ENCODE measurements at places on chromosomes 1 and 21. TPM values are rescaled to one million over a fixed set of nuclear protein-coding genes. Genes with fewer than 3 reads are reported as not detected.
A peak's percentile ranks its signal among the peaks of the same experiment; 100 is the strongest.

- H3K27me3 ChIP-seq, result no peaks in the 10 kb centered on the region
- H3K36me3 ChIP-seq, result no peaks in the 10 kb centered on the region
- H3K4me1 ChIP-seq, result no peaks in the 10 kb centered on the region
- H3K27ac ChIP-seq, result no peak overlapping the region
Measured at GRCh38 chr1:235073968-235074522, 54.6 kb downstream of the TOMM20 start.

- H3K4me1 ChIP-seq, result no peaks in the 10 kb centered on the region
- H3K4me3 ChIP-seq, result no peak overlapping the region
- no peak overlapping the region for H3K27ac ChIP-seq
- no peaks in the 10 kb centered on the region for H3K27me3 ChIP-seq
Measured at GRCh38 chr1:96464066-96464465, 257.5 kb upstream of the PTBP2 start.

DNA sequence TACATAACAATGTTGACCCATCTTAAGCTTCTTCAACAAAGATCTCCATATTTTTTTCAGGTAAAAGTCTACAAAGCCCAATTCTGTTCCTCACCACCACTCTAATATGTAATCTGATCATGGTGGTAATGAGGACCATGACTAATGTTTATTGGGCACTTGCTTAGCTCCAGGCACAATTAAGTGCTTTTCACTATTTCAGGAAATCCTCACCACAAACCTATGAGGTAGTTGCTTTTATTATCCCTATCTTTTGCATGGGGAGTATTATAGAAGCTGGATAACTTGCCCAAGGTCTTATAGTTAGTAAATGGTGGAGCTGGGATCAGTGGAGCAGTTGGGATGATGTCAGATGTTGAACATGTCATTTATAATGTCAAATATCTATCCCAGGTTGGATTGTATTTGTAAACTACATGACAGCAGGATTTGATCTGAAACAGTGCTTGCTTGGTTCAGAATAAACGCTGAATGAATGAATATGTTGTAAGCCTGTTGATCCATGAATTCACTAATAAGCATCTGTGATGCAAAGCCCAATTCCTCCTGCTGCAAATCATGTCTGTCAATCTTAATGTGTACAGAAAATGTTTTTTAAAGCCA, 283.3 kb upstream of the ST6GALNAC5 start:
- no peaks in the 10 kb centered on the region for H3K27me3 ChIP-seq
- no peak overlapping the region for H3K27ac ChIP-seq
- no peak overlapping the region for H3K4me3 ChIP-seq
- no peak for DNase-seq

DNA sequence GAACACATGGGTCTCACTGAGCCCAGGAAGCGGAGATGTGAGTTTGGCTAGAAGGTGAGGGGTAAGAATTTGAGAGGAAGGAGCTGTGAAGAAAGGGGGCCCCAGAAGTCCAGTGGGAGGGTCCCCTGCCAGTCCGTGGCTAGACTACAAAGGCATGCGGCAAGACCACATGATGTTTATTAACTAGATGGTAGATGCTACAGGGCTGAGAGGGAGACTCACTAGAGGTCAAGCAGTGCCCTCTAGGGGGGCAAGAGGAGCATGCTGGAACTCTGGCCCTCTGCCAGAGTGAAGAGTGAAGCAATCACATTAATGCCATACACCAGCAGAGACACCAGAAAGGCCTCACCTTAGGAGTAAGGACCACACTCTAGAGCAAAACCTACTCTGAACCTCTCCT, 12.2 kb downstream of the KIAA0319L start:
- H3K4me1 ChIP-seq, result peaks cover 10% of the 10 kb centered on the region
- no peaks in the 10 kb centered on the region for H3K36me3 ChIP-seq
- H3K27ac ChIP-seq, result peak overlapping the region; percentile 12
- DNase-seq, result peak; percentile 59

DNA sequence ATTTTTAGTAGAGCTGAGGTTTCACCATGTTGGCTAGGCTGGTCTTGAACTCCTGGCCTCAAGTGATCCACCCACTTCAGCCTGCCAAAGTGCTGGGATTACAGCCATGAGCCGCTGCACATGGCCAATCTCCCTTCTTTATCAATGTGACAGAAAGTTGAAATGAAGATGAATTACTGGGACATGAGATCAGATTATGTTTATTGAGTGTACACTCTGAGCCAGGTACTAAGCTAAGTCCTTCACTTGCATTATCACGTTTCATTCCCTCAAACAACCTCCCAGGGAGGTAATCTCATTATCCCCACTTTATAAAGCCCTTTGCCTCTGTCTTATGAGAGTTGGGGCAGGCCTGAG, 6.3 kb upstream of the CHI3L2 start:
- no peak for DNase-seq
- no peaks in the 10 kb centered on the region for H3K27me3 ChIP-seq
- H3K4me1 ChIP-seq, result peaks cover 94% of the 10 kb centered on the region

DNA sequence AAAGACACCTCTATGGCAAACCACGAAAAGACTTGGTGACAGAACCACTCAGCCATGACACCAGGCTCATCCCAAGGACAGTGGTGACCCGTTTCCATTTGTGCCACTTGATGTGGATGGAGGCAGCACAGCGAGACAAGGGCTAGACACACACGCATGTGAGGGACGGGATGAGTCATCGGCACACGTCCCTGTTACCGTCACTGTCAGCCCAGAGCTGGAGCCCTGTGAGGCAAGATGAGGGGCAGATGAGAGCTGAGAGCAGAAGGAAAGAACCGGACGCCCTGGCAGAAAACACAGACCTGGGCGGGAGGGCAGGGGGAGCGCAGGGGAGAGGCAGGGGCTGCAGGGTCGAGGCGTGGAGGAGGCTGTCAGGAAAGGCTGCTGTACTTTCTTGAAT, 57.8 kb downstream of the SIK1 start:
- no peaks in the 10 kb centered on the region for H3K36me3 ChIP-seq
- H3K4me3 ChIP-seq, result no peak overlapping the region
- DNase-seq, result no peak

GRCh38 chr1:59554011-59554663, 257.2 kb downstream of the FGGY start:
- H3K36me3 ChIP-seq, result no peaks in the 10 kb centered on the region
- no peak overlapping the region for H3K4me3 ChIP-seq
- no peaks in the 10 kb centered on the region for H3K4me1 ChIP-seq
- no peaks in the 10 kb centered on the region for H3K27me3 ChIP-seq
- H3K27ac ChIP-seq, result no peak overlapping the region

- H3K36me3 ChIP-seq, result no peaks in the 10 kb centered on the region
- no peak for DNase-seq
- H3K27ac ChIP-seq, result no peak overlapping the region
Measured at GRCh38 chr21:45000637-45001133, 60.9 kb downstream of the SLX9 start.

- peaks cover 6% of the 10 kb centered on the region for H3K4me1 ChIP-seq
- no peak overlapping the region for H3K4me3 ChIP-seq
- H3K36me3 ChIP-seq, result no peaks in the 10 kb centered on the region
Measured at GRCh38 chr1:112397841-112398240, 1.8 kb downstream of the CTTNBP2NL start.

- H3K27ac ChIP-seq, result no peak overlapping the region
- DNase-seq, result no peak
- peaks cover 3% of the 10 kb centered on the region for H3K27me3 ChIP-seq
- no peak overlapping the region for H3K4me3 ChIP-seq
Measured at GRCh38 chr1:64001038-64001437, 202.4 kb upstream of the UBE2U start.

DNA sequence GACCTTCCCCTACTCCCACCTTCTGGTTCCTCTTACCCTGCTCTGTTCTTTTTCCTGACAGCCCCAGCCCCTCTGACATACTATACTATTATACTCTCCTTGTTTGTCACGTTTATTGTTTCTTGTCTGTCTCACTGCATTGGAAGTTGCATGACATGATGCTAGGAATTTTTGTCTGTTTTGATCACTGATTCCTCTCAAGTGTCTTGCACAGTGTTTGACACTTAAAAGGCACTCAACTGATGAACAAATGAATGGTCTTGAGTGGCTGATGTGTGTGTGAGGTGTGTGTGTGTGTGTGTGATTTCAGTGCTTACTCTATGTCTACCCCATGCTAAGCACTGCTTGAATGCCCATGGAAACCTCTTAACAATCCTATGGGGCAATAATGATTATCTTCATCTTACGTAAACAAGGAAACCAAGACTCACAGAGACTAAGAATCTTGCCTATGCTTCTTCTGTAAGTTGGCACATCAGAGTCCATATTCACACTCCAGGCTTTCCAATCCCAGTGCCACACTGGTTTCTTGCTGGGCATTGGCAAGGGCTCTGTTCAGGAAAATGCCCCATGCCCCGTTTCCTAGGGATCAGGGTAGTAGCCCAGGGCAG, 59.7 kb downstream of the ATP1A1 start:
- H3K36me3 ChIP-seq, result no peaks in the 10 kb centered on the region
- no peak overlapping the region for H3K4me3 ChIP-seq

DNA sequence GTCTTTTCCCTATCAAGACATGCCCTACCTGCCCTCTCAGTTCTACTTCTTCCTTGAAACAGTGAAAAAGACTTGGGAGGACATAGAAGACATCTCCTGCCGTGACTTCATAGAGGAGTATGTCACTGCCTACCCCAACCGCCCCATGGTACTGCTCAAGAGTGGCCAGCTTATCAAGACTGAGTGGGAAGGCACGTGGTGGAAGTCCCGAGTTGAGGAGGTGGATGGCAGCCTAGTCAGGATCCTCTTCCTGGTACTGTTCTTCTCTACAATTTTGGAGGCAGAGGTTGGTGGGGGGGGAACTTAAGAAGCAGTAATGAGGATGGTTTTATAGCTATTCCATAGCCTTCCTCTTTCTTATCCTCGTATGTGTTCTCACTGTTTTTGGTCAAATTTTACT, 18.7 kb downstream of the SETDB1 start:
- H3K4me1 ChIP-seq, result no peaks in the 10 kb centered on the region
- DNase-seq, result no peak
- no peak overlapping the region for H3K4me3 ChIP-seq
- H3K27ac ChIP-seq, result no peak overlapping the region

DNA sequence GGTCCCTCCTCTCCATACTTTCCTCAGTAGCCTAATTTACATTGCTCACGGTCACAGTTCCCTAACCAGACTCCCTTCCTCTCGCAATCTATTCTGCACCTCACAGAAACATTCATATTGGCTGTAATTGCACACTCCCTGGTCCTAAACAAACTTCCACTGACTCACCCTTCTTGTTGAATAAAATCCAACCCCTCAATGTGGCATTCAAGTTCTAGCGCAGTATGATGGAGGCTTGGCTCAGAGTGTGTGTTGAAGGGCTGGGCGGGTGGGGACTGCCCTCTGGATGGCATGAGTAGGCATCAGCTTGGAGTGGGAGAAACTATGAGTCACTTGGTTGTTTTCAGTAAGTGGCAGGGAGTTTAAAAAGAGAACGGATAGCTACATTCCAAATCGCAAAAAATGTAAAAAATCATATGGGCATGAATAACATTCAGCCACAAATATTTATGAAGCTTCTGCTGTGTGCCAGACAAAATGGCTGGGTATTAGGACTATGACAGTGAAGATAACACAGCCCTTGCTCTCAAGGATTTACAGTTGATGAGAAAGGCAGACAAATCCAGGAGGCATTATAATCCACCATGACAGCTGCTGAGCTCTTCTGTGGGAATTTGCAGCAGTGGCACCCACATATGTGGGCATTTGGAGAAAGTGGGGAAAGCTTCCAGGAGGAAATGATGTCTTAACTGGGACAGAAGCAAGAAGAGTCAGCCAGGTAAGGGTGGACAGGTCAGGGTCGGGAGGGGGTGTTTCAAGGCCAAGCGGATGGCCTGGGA, 42.2 kb upstream of the LYST start:
- no peak overlapping the region for H3K4me3 ChIP-seq
- H3K27me3 ChIP-seq, result no peaks in the 10 kb centered on the region
- no peaks in the 10 kb centered on the region for H3K36me3 ChIP-seq
- no peak overlapping the region for H3K27ac ChIP-seq

GRCh38 chr21:27683292-27683691, 716.4 kb upstream of the ADAMTS5 start:
- no peak overlapping the region for H3K27ac ChIP-seq
- DNase-seq, result no peak
- H3K4me3 ChIP-seq, result no peak overlapping the region
- no peaks in the 10 kb centered on the region for H3K36me3 ChIP-seq
- H3K4me1 ChIP-seq, result no peaks in the 10 kb centered on the region

DNA sequence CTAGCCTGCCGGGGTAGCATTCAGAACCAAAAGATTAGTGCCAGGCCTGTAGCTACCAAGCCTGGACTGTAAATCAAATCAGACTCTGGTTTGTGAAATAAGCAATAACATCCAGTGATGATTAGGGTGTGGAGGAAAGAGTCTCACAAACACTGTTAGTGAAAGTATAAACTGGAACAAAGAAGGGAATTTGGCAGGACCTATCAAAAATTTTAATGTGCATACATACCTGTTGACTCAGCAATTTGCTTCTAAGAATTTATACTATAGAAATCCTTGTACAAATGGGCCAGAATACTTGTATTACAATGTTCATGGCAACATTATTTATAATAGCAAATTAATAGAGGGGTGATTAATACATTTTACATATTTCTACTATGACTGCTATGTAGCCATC, 109.8 kb upstream of the WARS2 start:
- no peak for DNase-seq
- no peaks in the 10 kb centered on the region for H3K36me3 ChIP-seq
- no peaks in the 10 kb centered on the region for H3K27me3 ChIP-seq
- H3K4me1 ChIP-seq, result no peaks in the 10 kb centered on the region
- no peak overlapping the region for H3K4me3 ChIP-seq

DNA sequence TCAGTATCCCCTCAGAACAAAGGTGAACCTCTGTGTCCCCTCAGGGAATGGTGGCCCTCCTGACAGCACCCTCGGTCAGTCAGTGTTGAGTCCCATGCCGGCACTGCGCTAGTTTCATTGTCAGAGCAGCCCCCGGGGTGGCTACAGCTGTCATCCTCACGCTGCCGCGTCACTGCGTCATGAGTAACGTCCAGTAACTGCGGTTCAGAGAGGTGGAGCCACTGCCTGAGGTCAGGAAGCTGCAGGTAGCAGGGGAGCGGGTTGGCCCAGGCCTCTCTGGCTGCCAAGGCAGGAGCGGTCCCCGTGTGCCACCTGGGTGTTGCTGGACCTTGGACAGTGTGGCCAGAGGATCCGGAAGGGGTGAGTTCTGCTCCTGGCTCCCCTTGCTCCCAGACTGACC, 20.2 kb upstream of the WNT4 start:
- no peaks in the 10 kb centered on the region for H3K4me1 ChIP-seq
- DNase-seq, result no peak
- no peaks in the 10 kb centered on the region for H3K36me3 ChIP-seq
- H3K4me3 ChIP-seq, result no peak overlapping the region
- H3K27ac ChIP-seq, result no peak overlapping the region

GRCh38 chr1:207248544-207249198, 72.8 kb upstream of the CD55 start:
- no peak overlapping the region for H3K27ac ChIP-seq
- H3K27me3 ChIP-seq, result no peaks in the 10 kb centered on the region
- no peaks in the 10 kb centered on the region for H3K4me1 ChIP-seq
- no peaks in the 10 kb centered on the region for H3K36me3 ChIP-seq

The NMNAT2 gene
- not detected for polyA plus RNA-seq

The CELA3A gene
- polyA plus RNA-seq, result not detected

The LEFTY2 gene
- 0.45 TPM for polyA plus RNA-seq

The RGS18 gene
- 0.08 TPM for polyA plus RNA-seq

The CSMD2 gene
- 0.02 TPM for polyA plus RNA-seq

The CHODL gene
- 0.09 TPM for polyA plus RNA-seq

The KIAA1614 gene
- 0.12 TPM for polyA plus RNA-seq

The MPL gene
- not detected for polyA plus RNA-seq

The SLC22A15 gene
- not detected for polyA plus RNA-seq
